ENCODE measurements at places on chromosomes 5 and 9.

GRCh38 chr5:42628821-42629220 lies 127.8 kb upstream of the CCDC152 start:
- no peak for DNase-seq

DNA sequence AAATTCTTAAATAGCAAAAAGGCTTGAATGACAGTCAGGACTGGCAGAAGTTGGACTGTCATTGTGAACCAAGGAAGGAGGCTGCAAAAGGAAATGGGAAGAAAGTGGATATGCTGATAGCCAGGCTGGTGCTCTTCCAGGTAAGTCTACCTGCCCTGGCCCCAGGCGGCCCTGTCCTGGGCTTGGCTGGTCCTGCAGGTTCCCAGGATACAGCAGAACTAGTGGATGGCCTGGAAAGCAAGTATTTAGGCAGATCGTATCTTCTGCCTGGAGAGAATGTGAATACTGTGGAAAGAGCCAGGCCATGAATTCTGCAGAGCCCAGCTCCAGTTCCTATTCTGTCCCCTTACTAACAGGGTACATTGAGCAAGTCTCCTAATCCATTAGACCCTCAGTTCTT lies 149.3 kb downstream of the SEC61B start:
- DNase-seq: no peak

DNA sequence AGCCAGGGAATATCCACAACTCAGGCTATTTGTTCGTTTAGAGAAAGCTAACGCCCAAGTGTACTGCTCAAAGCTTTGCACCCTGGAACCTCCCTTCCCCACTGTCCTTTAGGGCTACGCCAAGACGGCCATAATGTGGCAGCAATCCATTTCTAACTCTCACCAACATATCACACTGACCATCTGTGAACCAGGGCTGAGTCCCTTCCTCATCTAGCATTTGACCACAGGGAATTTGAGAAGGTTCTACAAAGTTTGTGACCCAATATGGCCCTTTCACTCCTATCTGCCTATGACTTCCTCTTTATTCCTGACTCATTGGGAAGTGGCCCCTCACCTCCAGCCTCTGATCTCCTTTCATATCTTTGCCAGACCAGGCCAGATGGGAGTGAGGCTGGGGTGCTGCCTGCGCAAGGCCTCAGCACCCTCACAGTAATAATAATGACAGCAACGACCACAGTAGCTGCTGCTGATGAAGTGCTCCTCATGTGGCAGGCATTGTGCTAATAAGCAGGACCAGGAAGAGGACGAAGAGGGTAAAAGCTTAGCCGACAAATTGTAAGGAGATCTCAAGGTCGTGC lies 9.3 kb upstream of the ARAP3 start:
- DNase-seq: no peak

- no peak for DNase-seq
Observed at GRCh38 chr9:94926431-94926800, 199.9 kb downstream of the AOPEP start.

Data from T-helper 2 cell treated with Interferon-gamma antibody and Interleukin-4, amounts not matched to agents 5 μg/mL and 100 μg/mL, for 36 hours (primary cell).